ENCODE measurements at places on chromosomes 16 and 17. TPM values are rescaled to one million over a fixed set of nuclear protein-coding genes. Genes with fewer than 3 reads are reported as not detected.

- no peak for DNase-seq
- no peak overlapping the region for H3K27ac ChIP-seq
- H3K36me3 ChIP-seq, result no peaks in the 10 kb centered on the region
- H3K4me1 ChIP-seq, result peaks cover 4% of the 10 kb centered on the region
- no peak overlapping the region for H3K4me3 ChIP-seq
Observed at GRCh38 chr16:72999541-73000019, 48.3 kb downstream of the ZFHX3 start.

DNA sequence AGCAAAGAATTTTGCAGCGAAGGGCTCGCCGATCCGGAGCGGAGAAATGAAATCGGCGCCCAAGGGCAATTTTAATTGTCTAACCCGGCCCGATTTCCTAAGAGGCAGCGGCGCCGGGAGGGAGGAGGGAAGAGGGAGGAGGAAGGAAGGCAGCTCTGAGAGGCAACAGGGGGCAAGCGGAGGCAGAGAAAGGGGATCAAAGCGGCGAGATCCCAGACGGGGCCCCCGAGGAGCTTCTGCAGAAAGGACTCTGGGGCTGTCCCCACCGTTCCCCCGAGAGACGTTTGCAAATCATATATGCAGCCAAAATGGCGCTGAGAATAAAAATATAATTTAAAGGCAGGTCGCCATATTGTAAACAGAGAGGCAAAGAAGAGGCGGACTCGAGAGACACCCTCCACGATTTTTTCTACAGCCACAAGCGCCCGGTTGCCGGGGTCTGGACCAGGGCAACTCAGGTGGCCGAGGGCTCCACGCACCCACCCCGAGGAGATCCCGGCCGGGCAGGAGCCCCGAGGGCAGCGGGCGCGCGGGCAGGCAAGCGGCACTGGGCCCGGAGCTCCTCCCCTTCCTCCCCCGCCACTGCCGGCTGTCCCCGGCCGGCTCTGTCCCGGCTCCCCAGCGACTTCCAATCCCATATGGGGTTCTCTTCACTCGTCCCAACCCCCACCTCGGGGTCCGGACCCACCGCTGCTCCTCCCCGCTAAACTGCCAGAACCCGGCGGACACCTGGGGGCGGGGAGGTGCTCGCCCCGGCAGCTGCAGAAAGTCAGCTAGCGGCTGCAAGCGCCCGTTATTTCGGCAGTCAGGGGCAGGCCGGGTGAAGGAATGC is 1.9 kb downstream of the PHF12 start:
- H3K27me3 ChIP-seq, result no peaks in the 10 kb centered on the region
- H3K27ac ChIP-seq, result peak overlapping the region; percentile 83
- DNase-seq, result no peak
- peak overlapping the region; percentile 81 for H3K4me3 ChIP-seq

DNA sequence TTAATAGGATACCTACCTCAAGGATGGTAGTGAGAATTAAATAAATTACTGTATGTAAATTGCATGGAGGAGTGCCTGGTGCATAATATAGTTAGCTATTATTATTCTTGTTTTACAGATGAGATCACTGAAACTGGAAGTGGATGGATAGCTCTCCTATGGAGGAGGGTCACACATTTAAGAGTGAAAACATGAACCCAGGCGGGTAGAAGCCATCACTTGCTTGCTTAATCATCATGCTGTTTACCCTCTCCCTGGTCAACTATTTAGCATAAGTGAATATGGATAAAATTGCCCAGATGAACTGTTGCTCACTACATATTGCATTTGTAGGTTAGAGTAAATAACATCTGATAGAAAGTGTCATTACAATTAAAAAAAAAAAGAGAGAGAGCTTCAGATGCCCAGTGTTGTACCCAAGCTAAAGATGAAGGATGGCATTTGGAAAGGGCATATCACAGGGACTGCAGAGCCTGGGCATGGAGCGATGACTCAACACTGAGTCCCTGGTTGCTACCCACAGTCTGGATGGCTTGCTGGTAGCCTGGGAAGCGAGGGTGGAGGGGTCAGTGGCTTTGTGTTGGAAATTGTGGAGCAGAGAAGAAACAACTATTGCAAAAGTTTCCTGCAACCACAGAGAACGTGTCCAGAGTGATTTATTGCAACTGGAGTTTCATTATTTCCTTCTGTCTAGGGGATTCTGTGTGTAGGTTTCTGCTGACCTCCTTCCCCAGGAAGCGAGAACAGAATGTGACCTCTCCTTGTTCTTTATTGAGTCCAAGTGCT is 414.4 kb downstream of the SHISA9 start:
- no peaks in the 10 kb centered on the region for H3K4me1 ChIP-seq
- no peak for DNase-seq
- H3K27ac ChIP-seq, result no peak overlapping the region
- no peaks in the 10 kb centered on the region for H3K27me3 ChIP-seq
- H3K4me3 ChIP-seq, result no peak overlapping the region

DNA sequence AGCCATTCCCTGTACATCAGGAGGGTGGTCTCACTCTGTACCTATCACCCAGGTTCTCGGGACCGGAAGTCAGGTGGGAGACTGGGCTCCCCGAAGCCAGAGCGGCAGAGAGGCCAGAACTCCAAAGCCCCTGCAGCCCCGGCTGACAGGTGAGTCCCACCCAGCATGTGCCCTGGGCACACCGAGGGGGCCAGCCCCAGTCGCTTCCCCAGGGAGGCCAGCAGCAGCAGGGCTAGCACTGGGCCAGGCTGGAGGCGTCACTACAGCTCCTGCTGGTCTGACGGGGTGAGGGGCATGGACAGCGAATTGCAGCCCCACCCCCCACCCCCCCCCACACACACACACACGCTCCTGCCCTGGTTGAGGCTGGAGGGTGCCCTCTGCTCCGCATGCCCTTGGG is 7.9 kb upstream of the IL17C start:
- H3K4me3 ChIP-seq, result no peak overlapping the region
- H3K4me1 ChIP-seq, result peaks cover 7% of the 10 kb centered on the region
- DNase-seq, result no peak
- H3K27me3 ChIP-seq, result no peaks in the 10 kb centered on the region
- H3K27ac ChIP-seq, result no peak overlapping the region

Gene MLYCD
- total RNA-seq, result 3.9 TPM

Gene TSNAXIP1
- total RNA-seq, result 1.2 TPM

Gene TPSG1
- not detected for total RNA-seq

Gene GNPTG
- total RNA-seq, result 35.2 TPM

Gene DNAH2
- 2.0 TPM for total RNA-seq
